ENCODE measurements at places on chromosomes 2 and 18.

DNA sequence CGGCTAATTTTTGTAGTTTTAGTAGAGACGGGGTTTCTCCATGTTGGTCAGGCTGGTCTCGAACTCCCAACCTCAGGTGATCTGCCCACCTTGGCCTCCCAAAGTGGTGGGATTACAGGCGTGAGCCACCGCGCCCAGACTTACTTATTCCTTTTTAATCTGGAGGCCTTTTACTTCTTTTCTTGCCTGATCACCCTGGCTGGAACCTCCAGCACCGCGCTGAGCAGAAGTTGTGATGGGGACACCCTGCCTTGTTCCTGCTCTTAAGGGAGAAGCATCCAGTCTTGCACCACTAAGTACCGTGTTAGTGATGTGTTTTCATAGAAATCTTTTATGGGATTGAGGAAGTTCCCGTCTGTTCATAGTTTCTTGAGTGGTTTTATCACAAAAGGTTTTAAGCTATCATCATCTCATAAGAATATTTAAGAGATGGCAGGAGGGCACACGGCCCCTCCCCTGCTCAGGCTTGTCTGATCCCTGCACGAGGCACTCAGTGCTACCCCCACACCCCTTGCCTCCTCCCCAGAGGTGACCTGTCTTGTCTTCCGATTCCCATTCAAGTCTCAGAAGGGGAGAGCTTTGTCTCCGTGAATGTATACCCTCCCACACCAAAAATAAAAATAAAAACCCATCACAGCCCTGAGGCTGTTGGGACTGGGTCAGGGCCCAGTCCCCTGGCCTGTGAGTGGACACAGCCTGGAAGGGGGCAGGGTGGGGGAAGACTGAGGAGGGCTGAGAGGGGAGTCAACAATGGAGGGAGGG is 65.3 kb upstream of the SMAD7 start:
- DNase-seq: no peak

GRCh38 chr2:51247252-51247805 is 215.4 kb upstream of the NRXN1 start:
- no peak for DNase-seq

GRCh38 chr18:74828200-74828599 is 230.5 kb downstream of the ZNF407 start:
- no peak for DNase-seq

- DNase-seq: no peak
Observed at GRCh38 chr2:193793914-193794313, 1599.2 kb upstream of the TMEFF2 start.

- DNase-seq: no peak
Observed at GRCh38 chr18:54805571-54806334, 22.5 kb upstream of the RAB27B start.

DNA sequence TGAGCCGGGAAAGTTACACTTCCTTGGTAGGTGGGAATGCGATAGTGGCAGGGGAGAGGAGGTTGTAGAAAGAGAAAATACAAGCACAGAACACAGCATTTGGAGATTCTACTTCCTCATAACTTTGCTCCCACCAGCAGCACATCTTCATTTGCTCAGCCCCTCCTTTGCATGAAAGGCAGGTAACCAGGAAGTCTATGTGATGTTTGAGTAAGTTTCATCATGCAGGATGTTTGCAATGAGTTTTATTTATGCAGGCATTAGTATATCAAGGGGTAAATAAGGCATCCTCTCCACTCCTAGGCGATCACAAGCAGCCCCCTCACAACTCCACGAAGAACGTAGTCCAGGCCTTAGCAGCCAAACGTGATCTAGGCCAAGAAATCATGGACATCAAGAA is 5.0 kb downstream of the RNF152 start:
- DNase-seq: no peak

- DNase-seq: no peak
Observed at GRCh38 chr2:212842544-212843185, 304.1 kb upstream of the ERBB4 start.

GRCh38 chr2:213189001-213189899 is 37.8 kb upstream of the IKZF2 start:
- DNase-seq: peak; percentile 90

DNA sequence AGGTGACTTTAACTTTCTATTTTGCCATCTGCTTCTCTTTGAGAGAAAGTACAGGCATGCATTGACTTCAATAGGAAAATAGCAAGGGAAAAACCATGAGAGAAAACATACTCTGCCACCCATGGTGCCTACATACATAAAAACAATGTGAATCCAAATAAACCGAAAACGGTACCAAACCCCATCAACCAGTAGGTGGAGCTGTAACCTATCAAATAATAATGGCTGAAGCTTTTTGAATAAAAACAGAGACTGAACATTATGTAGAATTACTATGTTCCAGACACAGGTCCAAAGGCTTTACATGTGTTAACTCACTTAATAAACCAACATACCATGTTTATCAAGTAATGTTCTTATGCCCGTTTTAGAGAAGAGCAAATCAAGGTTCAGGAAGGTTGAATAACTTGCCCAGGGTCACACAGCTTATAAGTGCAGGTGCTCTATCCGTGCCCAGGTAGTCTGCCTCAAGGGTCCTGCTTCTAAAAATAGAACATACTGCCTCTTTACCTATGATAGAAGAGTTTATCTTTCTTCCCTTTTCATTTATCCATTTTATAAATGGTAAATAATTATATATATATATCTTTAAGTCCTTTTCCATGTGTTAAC is 293.9 kb upstream of the SYT4 start:
- DNase-seq: peak; percentile 65

DNA sequence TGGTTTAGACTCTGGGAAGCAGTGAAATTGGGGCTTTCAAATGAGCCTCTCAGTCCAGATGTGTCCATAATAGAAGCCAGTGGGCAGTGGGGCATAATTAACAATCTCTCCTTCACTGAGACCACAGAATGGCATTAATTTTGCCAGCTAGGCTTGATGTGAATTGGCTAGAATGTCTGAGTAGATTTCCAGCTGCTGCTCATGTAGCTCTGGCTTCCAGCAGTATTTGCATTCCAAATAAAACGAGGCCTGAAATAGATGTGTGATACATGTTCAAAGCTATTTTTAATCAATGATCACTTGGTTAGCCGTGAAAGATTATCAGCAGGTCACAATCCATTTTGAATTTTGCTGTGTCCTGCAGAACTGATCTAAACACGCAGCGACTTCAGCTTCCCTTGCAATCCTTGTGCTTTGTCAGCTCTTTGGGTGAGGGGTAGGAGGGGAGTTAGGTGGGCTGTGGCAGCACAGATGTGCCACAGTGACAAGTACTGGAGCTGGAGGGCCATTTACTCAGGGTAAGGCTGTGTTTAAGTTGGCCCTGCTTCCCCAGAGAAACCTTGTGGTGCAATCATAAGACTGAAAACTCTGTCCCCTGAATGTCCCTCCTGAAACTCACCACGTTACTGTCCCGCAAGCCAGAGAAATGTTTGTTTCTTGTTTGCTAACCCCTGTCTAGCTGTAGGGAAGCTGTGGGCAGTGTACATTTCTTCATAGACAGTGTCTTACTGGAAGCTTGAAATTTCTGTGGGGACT is 56.9 kb upstream of the TMEM178A start:
- DNase-seq: peak; percentile 3

DNA sequence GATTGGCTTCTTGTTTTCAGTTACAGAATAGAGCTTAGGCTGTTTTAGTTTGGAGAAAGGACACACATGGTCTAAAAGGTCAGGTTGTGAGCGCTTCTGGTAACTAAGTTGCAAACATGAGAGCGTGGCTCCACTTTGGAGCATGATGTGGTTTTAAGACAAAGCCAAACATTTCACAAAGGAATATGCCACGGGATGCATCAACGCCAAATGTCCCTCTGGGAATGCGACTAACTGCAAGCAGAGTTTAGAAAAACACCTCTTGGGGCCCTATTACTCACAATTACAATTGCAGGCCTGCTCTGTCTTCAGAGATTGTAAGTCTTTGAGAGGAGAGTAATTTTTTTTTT is 25.4 kb downstream of the MYO7B start:
- DNase-seq: no peak

DNA sequence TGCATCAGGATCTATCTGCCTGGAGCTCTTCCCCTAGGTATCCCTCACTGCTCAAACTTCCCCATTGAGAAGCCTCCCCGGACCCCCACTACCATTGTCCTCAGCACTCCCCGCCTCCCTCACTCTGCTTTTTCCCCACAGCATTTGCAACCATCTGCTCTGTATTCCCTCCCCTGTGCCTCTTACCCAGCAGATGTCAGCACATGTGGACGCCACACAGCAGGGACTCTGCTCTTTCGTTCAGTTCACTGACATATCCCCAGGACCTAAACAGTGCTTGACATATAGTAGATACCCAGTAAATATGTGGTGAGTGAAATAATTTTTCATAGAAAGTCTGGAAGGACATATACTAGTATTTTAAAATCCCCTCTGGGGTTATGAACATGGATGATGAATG is 101.1 kb downstream of the TMEM247 start:
- DNase-seq: no peak

DNA sequence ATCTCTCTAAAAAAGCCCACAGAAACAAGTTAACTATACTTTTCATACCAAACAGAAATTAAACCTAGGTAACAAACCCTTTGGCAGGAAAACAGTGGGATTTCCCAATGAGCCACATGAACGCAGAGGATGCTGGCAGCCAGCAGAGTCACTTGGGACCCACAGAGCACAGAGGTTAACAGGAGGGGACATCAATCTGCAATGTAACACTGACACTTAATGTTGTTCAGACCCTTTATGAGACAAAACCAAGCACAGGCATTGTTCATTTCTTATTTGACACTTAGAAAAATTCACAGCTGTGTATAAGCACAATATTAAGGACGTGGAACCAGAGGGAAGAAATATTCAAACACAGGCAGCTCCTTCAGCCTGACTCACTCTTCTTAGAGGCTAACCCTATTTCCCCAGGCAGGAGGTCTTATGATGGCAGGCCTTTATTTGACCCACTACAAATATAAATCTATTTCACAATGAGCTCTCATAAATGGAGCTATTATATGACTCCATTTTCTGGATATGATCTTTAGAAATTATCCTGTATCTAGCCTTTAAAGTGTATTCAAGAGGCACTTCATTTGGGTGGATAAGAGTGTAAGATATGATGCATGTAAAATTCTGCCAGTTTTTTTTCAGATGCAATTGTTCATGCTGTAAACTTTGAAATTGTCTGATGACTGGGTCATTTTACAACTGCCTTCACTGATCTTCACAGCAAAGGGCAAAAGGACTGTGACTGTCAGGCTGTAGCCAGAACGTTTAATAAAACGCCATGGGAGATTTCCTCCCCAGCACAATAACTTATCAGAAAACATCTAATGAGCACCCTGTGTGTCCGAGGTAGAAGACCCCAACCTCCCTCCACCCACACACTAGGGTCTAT is 132.8 kb upstream of the SATB2 start:
- no peak for DNase-seq

DNA sequence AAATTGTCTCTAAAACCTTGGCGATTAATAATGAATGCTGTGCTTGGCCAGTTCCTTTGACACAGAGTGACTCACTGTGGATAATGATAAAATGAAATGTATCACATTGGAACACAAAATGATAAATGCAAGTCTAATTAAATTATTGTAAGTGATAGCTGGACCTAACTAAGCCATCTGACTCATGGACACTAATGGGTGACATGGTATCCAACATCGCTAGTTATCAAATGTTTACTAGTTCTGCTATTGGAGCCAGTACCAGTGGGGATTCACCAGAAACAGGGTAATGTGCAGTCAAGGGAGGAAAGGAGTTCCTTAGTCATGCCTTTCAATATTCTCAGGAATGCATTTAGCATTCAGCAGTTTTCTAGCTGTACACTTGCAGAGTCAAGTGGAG is 736.3 kb upstream of the ACVR2A start:
- no peak for DNase-seq

DNA sequence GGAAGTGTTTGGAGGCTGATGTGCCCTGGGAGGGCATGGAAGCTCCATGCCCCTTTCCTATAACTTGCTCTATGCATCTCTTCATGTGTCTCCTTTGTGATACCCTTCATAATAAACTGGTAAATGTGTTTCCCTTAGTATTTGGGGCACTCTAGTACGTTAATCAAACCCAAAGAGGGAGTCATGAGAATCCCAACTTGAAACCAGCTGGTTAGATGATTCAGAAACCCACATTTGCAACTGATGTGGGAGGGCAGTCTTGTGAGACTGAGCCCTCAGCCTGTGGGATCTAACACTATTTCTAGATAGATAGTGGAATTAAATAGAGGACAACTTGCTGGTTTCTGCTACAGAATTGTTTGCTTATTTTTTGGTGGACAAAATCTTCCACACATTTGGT is 20.3 kb downstream of the ANKRD30B start:
- no peak for DNase-seq

- DNase-seq: no peak
Observed at GRCh38 chr2:69141061-69141460, 128.1 kb downstream of the ANTXR1 start.

DNA sequence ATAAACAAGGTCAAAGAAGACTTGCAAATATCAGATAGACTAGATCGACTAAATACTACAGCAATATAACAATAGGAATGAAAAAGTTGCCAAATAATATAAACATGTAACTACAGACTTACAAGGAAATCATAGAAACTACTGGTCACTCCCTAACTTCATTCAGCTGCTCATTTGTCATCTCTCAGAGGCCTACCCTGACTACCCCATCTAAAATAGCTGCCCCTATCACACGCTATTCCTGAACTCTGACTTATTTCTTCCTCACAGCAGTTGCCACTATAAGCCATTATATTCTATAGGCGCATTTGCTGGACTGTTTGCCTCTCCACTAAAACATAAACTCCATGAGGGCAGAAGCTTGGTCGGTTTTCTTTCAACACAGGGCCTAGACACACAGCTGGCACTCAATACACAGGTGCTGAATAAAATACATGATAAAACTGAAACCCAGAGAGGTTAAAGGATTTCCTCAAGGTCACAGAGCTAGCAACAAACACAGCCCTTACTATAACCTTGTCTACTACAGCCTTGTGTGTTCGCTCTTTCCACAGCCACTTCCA is 1.8 kb downstream of the STRN start:
- no peak for DNase-seq

- DNase-seq: no peak
Observed at GRCh38 chr2:4139316-4139715, 435.9 kb downstream of the DCDC2C start.

DNA sequence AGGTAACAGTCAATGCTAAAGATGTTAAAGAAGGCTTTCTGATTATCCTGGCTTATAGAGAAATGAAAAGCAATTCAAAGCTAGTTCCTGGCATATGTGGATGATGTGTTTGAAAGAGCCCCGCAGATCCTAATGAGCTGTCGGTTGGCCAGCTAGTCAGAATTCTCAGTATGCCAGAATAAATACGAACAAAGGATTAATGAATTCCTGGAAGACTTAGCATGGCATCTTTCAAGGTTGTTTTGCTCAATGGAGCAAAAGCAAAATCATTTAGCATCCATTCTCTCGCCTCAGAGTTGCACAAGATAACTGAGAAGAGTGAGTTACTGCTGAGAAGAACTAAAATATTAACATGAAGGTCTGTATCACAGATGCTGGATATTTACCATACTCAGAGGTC is 307.6 kb downstream of the RIT2 start:
- DNase-seq: peak; percentile 75

DNA sequence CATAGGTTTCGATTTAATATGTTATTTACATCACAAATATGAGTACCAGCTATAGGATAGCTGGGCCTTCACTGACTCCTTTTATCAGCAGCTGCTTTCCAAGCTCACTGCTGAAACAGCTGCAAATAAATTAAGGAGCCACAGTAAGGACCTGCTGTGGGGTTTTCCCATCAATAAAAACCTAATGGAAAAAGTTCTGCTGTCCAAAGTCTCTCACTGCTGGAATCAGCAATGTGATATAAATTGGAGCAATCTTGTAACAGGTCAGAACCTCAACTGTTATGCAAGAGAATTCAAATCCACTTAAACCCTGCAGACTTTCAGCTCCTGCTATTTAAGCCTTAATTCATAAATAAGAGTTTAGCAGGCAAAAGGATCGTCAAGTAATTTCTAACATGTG is 61.3 kb downstream of the NEB start:
- DNase-seq: no peak

All from neural progenitor cell (in vitro differentiated cells).